ENCODE measurements at places on chromosomes 4 and X. TPM values are rescaled to one million over a fixed set of nuclear protein-coding genes. Genes with fewer than 3 reads are reported as not detected.

- DNase-seq, result no peak
These were observed 901.8 kb downstream of the GLUD2 start for GRCh38 chrX:121949041-121949760.

The PF4V1 gene
- total RNA-seq, result 2.5 TPM

DNA sequence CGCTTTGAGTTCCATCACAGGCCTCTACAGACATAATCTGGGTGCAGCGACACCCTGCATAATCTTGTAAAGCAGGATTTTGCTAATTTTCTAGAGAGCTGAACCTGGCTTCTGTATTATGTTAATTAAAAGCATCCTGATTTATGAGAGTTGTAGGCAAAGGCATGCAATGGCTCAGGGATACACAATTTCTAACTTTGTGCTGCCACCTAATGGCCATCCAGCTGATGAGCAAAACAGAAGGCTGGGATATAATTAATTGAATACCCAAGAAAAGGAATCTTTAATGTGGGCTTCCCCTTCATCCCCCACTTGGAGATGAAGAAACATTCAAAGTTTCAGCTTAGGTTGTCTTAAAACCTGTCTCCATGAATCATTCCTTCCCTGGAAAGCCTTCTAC, 78.1 kb downstream of the BMP15 start:
- DNase-seq, result peak; percentile 0

The OPHN1 gene
- total RNA-seq, result 50.8 TPM

DNA sequence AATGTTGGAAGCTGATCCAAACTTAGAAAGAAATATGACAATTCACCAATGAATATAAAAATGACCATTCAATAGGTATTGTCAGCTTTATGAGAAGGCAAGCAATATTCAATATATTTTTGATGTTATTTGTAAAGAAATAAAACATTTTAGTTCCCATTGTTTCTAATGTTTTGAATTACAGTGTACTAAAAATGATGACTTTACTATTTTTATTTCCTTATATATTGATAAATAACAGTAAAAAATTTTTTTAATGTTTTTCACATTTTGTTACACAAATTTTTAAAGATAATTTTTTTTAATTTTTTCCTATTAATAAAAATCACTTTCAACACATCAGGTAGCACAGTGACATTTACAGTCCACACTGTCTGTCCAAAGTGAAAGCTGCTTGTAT, 565.5 kb upstream of the FAM241A start:
- DNase-seq, result no peak

The REPS2 gene
- total RNA-seq, result 37.7 TPM

- peak; percentile 56 for DNase-seq
These were observed 91.4 kb downstream of the GABRB1 start for GRCh38 chr4:47122592-47123291.

- DNase-seq, result no peak
These were observed 85.4 kb downstream of the FAM13A start for GRCh38 chr4:88971536-88971935.

Measured in occipital lobe (tissue), 3 donors.